Testis (tissue), 5 donors: ENCODE measurements at places on chromosomes 6 and 20. TPM values are rescaled to one million over a fixed set of nuclear protein-coding genes. Genes with fewer than 3 reads are reported as not detected.

Gene PRDM13
- 1.0 TPM for total RNA-seq

Gene MUCL3
- total RNA-seq, result not detected

Gene MTFR2
- 8.8 TPM for total RNA-seq

Gene KCNK16
- not detected for total RNA-seq

Gene TRIM10
- not detected for total RNA-seq

Gene FOXA2
- 0.43 TPM for total RNA-seq

DNA sequence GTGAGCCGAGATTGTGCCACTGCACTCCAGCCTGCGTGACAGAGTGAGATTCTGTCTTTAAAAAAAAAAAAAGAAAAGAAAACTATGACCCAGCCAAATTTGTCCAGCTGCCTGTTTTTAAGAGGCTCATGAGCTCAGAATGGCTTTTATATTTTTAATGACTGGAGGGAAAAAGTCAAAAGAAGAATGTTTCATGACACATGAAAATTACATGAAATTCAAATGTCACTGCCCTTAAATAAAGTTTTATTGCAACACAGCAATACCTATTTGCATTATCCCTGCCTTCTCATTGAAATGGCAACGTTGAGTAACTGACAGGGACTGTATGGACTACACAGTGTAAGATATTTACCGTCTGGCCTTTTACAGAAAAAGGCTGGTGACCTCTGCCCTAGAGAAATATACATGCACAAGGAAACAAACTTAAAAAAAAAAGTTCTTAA is 11.4 kb downstream of the SENP6 start:
- no peak for DNase-seq

DNA sequence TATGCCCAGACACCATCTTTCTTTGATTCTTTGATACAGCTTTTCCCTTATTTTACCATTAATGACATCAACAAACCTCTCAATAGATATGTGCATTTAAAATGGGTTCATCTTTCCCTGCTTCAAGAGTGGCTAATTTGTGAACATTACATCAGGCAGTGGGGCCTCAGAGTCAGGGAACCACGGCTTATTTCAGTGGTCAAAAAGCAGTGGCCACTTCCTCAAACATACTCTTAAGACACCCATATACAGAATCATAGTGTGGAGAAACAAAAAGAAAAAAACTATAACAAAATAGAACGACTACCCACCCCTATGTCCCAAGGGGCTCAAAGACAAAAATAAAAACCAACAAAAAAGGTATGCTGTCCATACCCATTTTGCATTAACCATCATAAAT is 12.9 kb downstream of the SALL4 start:
- DNase-seq, result no peak

DNA sequence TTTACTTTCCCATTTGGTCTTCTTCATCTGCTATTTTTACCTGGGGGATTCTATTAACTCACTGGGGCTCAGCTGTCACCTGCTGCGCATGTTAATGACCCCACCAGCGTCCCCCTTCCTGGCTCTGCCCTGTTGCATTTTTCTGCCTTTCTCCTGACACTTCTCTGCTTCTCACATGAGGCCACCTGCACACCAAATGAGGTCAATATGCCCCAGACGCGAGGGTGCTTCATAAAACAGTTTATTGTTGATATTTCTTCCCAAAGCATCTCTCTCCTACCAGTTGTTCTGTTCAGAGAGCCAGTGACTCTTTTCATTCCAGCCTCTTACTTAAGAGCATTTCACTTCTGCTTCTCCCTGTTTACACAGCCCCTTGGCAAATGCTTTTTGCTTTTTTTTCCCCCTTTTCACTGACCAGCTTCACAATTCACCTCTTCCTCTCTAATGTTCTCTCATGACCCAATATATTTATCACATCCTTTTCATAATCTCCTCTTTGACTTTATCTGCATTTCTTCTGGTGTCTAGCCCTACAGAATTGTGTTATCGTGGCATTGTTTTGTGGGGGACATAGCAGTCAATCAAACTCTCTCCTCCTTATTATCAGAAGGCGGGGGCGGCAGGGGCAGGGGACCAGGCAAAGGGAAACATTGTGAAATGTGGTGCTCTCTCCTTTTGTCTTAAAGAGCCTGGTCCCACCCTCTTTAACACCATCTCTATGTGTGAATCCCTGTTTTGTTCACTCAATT is 545.8 kb upstream of the CITED2 start:
- no peak for DNase-seq

DNA sequence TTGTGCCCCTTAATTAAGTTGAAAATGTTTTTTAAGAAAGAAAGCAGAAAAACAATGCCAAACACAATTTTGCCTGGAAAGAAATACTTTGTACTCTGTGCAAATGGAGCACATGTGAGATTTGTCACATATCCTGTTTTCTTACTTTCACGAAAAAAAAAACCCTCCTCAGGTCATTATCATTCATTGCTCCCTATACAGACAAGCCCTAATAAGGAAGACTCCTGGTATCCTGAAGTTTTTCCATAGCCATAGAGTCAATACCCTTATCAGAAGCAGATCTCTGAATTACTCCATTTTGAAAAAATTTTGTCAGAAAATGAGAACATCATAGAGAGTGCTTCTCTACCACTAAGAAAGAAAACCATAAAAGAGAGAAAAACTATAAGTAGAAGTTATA is 14.0 kb upstream of the NT5E start:
- DNase-seq, result no peak

DNA sequence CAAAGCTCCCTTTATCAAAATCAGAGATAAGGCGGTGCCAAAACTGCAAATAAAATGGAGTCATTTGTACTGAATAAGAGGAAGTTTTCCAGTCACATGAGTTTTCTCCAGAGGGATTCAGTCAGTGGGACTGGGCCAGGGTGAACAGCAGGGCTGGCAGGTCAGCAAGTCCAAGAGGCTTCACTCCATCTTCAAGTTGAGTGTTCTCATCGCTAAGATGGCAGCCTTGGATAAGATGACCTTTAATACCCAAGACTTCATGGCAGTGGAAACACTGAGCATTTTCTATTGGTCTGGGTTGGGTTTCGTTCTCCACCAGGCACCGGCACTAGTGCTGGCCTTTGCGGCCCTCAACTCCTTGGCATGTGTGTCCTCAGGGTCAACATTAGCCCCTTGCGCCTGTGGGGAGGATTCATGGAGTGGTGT is 29.3 kb upstream of the IGF2R start:
- peak; percentile 67 for DNase-seq

GRCh38 chr20:20367575-20368417 is at the start of gene INSM1:
Gene INSM1, plus strand, starts transcription at chr20:20368104. Its CDS starts 164 bp downstream, at chr20:20368268.
- peak; percentile 36 for DNase-seq

GRCh38 chr6:57267586-57268293 is 45.6 kb upstream of the RAB23 start:
- peak; percentile 48 for DNase-seq

GRCh38 chr6:10793695-10794094 is 44.6 kb downstream of the MAK start:
- DNase-seq, result no peak

DNA sequence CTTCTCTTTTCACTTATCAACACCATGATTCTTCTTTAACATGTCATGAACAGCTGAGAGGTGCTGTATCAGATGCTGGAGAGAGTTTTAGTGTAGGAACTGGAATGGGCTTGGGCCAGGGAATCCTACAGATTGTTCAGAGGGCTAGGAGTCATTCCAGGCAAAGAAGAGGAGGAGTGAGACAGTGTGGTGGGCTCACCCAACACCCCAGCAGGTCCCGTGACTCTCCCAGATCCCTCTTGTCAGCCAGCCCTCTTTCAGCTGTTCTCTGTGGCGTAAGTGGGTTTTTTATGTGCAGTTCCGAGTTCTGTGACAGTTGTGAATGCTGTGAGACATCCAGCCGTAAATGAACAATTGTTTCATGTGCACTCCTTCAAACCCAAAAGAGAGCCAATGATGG is 31.4 kb upstream of the CEP162 start:
- no peak for DNase-seq

DNA sequence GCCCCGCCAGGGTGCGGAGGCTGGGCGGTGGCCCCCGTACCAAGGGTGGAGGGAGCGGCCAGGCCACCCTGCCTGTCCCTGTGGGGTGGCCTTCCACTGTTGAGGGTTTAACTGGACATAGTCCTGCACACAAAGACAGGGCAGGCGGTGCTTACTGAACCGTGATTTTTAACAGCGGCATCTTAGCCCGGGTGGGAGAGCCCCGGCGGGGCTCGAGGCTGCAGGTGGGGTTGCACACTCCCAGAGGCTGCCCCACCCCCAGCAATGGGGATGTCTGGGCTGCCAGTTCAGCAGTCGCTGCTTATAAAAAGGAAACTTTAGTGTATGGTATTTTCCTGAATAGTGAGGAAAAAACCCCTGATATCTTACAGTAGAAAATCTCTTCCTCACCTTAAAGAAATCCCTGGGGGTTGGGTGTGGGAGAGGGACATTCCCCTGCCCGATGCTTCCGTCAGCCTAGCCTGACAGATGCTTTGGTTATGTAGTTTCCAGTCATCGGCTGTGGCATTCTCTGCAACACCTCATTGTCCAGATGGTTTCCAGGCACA is 79.4 kb downstream of the IRF4 start:
- no peak for DNase-seq

DNA sequence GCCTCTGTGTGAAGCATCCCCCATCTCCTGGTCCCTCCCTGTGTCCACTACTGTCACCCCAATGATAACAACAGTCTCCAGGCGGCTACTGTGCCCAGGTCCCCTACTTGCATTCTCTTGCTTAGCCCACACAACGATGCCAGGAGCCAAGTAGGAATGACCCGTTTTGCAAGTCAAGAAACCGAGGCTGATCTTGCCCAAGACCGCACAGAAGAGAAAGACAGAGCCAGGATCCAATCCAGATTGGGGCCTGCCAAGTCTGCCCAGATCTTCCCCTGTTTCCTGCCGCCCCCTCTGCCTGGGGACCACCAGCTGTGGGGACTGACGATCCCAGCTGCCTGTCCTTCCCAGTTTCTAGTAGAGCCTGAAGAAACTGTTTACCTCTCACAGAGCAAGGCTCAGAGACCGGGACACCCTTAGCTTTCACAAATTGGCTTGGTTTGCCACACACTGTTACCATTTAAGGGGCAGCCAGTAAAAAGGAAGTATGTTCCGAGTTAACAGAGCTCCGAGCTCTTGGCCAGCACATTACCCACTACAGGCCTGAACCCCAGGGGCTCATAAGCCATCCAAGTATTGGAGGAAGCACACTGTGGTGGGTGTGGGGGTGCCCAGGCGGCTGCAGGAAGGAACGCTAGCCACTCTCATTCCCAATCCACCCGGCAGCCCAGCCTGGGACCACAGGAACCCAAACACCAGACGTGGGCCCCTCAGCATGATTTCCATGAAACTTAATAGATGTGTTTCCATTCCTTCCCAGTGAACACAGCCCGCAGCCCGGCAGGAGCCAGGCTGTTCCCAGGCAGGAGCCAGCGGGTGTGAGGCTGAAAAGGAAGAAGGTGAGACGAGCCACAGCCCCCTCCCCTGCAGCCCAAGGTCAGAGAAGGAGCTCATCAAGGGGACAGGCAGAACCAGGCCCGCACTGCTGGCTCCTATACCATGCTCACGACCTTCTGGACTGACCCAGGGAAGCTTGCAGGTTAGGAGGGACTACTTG is 7.9 kb downstream of the KIAA1755 start:
- DNase-seq, result no peak

DNA sequence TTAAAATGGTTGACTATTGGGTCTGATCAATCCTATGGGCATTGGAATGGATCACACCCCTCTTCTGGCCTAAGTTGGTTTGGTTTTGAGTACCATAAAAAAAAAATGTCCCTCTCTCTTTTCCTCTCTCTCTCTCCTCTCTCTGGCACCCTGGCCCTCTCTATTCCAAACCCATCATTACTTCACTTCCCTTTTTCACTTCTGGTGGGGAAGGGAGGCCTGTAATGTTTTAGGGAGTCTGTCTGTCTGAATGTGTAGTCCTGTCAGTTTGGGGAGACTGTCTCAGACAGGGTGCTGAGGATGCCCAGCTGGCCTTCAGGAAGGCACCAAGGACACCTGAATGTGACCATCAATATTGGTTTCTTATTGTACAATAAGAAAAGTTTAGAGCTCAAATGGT is 165.8 kb downstream of the CD24 start:
- no peak for DNase-seq

DNA sequence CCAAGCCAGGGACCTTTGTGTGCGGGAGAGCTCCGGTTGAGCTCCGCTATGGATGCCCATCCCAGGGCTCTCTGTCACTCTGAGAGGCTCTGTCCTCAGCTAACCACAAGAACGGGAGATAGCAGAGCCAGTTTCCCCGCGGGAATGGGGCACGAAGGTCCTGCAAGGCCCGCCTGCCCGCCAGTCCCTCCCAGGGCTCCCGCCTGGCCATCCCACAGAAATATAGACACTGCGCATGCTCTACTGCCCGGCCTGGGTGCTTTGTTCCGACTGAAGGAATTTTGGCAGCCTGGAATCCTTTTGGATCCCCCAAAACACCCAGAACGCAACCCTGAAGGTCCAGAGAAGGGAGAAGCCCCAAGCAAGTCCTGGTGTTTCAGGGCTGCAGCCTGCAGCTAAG is 8.6 kb upstream of the DEFB110 start:
- DNase-seq, result no peak

DNA sequence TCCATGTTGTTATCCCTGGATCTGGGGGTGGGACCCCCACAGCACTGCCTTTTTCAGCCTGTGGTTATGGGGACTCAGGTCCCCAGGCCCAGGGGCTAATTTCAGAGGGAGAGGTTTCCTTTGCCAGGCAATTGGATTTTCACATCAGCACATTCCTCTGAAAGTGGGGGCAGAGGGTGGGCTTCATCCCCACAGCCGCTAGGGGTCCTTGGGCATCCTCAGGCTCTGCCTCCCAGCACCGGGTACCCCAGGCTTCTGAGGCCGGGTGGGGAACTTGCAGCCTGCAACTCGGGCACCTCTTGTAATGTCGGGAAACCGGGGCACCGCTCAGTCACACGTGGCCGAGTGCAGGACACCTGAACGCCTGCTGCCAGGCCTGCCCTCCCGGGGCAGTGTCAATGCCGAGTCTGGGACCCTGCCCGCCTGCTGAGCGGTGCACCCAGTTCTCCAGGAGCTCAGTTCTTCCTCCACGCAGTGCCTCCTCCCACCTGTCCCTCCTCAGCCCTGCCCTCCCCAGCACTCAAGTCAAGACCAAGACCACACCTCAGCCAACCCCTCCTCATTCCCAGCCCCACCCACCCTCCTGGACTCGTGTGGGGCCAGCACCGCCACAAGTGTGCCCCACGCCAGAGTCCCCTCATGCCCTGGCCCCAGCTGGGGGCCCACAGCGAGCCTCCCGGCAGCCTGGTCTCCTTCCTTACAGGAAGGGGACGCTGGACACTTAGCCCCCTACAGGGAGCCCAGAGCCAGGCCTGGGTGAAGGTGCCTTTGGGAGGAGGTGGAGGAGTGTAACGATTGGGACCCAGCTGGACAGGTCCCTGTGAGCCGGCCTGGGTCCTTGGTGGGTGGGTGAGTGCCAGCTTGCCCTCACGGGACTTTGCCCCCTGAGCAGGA is 8.8 kb upstream of the CHRNA4 start:
- DNase-seq, result no peak

DNA sequence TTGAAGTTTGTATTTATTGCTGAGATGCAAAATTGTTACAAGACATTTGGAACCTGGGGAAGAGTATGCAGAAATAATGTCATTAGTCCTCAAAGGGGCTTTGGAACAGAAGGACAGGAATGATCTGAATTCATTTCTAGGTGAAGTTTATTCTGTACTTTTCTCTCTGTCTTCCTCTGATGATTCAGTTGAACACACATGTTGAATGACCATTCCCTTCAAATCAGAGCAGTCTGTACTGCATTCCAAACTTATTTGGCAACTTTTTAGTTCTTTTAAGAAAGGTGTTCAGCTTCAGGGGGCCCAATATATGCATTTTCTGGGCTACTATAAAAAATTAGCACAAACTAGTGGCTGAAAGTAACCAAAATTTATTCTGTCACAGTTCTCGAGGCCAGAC is 213.9 kb upstream of the LAMP5 start:
- no peak for DNase-seq
